Pons (tissue), 1 donor: ENCODE measurements at places on chromosomes 2 and 18.
A peak's percentile ranks its signal among the peaks of the same experiment; 100 is the strongest.

DNA sequence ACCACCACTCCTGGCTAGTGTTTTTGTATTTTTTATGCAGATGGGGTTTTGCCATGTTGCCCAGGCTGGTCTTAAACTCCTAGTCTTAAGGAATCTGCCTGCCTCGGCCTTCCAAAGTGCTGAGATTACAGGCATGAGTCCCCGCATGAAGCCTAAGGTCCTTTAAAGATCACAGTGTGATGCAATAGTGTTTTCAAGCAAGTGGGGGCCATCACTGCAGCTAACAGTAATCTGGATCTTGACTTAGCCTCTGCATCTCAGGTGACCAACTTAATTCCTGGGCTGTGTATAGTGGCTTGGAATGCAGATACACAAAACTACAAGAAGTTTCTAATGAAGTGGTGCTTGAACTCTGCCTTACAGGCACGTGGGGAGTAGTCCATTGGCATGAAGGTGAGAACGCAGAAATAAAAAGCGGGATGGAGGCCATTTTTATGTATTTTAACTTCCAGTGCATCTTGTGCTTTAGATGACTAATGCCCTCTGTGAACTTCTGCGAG lies 334.4 kb upstream of the SPRED2 start:
- DNase-seq, result no peak

- DNase-seq, result no peak
Observed at GRCh38 chr2:68258851-68259250, 6.5 kb upstream of the PPP3R1 start.

DNA sequence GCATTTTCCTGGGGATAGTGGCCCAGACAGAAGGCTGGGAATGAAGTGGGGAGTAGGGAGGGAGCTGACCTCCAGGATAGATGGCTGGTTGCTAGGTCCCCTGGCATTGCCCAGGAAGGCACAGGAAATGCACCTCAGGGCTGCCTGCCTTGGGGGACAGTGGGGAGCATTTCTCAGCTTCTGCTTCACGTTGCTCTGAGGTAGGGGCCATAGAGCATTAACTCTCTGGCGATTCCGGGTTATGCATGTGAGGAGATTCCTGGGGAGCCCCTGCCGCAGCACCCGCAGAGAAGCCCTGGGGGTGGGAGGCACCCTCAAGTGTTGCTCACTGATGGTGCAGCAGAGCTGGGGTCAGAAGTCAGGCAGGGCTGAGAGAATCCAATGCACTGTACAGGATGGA lies 256.5 kb downstream of the CYP26B1 start:
- DNase-seq, result no peak

- no peak for DNase-seq
Observed at GRCh38 chr2:20823917-20824316, 1.0 kb upstream of the LDAH start.

DNA sequence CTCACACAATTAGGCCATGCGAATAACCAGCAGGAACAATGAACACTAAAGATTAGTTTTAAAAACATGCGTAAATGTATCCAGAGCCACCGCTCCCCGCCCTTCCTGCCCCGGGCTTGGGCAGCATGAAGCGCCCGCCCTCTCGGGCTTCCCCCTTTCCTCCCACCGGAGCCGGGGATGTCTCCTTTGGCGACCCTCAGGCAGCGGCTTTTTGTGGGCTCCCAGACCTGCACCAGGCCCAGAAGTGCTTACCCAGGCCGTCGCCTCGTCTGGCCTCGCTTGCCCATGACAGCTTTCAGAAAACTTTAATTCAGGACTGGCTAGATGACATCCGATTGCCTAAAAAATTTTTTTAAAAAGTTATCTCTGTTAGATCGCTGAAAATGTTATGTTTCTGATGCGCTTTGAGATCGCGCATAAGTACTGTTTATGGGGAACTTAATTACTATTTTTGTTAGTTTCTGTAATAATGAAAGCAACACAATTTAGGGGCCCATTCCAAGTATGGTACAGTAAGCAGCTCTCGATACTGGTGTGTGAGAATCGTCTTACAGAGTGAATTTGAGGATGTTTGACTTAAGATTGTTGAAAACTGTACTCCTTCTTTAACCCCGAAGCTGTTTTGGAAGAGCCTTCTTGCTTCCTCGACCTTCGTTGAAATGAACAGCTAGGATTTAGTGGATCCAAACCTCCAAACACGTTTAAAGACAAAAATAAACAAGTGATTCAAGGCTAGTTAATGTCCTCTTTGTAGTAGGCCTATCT lies 1.1 kb downstream of the MAP3K20 start:
- peak; percentile 15 for DNase-seq

DNA sequence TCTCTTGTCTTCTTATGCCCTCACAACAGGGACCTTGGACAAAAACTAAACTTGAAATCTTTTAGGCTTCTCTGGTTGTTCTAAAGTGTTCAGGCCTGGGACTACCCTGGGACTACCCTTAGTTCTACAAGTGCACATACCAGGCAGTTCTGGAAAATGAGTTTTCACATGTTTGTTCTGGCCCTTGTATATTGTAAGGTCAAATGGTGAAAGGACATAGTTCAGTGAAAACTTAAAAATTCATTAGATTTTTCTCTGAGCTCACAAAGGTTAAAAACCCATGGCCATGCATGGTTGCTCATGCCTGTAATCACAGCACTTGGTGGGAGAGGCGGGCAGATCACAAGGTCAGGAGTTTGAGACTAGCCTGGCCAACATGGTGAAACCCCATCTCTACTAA lies 875.5 kb upstream of the FAM98A start:
- no peak for DNase-seq

- DNase-seq, result no peak
Observed at GRCh38 chr2:188439986-188440385, 148.3 kb downstream of the GULP1 start.

DNA sequence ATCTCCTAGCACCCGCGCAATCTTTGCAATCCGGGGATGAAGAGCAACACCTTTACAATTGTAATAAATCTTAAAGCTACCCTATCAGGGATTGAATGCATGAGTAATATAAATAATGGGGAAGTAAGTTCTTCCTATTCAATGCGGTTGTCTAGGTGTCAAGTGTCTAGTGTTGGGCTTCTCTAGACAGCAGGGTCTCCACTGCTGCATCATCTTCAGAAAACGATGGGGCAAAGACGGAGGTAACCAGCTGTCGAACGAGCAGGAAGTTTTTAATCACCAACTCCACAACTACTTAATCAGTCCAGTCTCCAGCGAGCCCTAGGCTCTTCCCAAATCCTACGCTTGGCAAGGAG lies 573 bp downstream of the STAM2 start:
- peak; percentile 31 for DNase-seq

- DNase-seq, result no peak
Observed at GRCh38 chr2:102052365-102052764, 60.6 kb downstream of the IL1R2 start.

GRCh38 chr2:120606931-120607330 lies 128.7 kb upstream of the GLI2 start:
- no peak for DNase-seq

DNA sequence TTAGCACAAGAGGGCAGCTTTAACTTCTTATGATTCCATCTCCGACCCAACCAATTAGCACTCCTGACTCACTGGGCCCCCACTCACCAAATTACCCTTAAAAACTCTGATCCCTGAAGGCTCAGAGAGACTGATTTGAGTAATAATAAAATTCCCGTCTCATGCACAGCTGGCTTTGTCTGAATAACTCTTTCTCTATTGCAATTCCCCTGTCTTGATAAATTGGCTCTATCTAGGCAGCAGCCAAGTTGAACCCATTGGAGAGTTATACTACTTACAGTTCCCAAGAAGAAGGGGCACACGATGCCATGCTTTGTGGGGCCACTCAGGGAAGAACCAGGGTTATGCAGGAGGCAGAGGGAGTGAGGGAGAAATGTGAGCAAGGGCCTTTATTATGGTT lies 632.8 kb downstream of the TSN start:
- no peak for DNase-seq

GRCh38 chr2:101113441-101114267 lies 37.5 kb downstream of the TBC1D8 start:
- DNase-seq, result no peak

DNA sequence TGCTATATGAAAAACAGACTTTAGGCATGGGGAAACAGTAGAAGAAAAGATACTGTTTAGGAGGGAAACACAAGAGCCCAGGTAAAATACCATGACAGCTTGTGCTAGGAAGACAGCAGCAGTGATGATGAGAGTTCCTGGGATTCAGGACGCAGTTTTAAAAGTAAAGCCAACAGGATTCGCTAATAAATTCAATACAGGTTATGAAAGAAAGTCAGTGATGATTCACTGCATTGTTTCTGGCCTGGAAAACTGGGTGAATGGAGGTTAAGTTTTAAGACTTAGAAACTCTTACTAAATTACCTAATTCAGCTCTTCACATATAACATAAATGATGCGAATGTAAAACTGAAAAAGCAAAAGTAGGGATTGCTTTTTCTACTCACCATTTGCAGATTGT lies 27.9 kb upstream of the RNU4ATAC start:
- no peak for DNase-seq

DNA sequence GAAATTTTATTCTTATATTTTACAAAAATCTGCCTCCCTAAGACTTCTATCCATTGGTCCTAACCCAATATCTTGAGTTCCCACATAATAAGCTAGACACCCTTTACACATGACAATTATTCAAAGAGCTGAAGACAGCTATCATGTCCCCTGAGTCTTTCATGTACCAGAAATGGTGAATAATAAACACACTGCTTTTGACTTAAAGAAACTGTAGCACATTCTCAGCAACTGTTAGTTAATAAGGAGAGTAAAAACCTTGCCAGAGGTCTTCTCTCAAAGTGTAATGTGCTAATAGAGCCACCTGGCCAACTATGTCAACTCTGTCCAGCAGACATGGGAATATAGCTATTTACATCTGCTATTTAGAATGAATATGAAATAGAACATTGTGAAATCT lies 109.7 kb upstream of the ARL5A start:
- no peak for DNase-seq

DNA sequence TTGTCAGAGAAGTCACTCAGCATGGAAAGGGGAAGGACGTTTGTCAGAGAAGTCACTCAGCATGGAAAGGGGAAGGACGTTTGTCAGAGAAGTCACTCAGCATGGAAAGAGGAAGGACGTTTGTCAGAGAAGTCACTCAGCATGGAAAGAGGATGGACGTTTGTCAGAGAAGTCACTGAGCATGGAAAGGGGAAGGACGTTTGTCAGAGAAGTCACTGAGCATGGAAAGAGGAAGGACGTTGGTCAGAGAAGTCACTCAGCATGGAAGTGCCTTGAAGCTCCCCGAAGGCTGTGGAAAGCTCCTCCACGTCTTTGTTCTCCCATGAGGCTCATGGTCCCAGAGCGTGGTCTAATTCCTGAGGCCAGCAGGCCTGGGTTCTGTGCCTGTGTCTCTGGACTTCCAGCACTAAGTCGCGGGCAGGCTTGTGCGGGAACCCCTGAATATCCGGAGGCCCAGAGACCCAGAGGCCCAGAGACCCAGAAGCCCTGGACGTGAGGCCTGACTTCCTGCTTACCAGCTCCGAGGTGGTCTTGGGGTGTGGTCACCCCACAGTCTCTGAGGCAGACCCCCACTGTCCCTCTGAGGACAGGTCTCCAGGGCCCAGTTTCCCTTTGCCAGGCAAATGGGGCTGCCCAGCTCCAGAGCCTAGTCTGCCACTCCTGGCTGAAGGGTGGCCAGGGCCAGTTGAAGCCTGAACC lies 70.4 kb upstream of the TWIST2 start:
- DNase-seq, result no peak

DNA sequence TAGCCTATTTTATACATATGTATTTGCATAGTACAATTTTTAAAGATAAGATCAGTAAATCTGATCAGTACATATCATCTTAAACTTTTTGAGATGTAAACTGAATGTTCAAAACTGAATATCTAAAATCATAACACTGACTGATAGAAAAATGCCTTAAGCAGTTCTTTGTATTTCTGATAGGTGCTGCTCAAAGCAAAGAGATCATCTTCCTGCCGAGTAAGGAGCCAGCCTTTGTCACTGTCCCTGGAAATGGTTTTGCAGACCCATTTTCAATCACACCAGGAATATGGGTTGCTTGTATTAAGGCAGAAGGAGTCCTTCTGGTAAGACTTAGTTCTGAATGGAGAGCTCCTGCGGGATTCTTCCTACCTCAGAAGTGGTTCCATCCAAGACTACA lies 135.0 kb downstream of the LAMA3 start:
- DNase-seq, result no peak

DNA sequence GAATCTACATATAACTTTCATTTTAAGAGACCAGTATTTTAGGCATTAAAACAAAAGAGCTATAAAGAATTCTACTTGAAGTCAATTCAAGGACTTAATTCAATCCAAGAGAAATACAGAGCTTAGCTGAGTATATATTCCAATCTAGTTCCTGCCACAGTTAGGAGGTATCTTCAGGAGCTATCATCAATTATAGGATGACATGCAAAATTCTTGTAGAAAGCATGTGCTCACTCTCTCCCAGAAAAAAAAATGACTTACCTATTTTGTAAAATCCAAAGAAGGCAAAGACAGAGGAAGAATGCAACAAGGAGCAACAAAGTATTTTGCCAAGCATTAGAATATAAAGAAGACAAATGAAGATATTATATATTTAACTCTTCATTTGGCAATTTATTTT lies 31.8 kb upstream of the CFAP36 start:
- DNase-seq, result no peak

GRCh38 chr2:143964891-143965290 lies 555.0 kb downstream of the ZEB2 start:
- DNase-seq, result no peak

- DNase-seq, result no peak
Observed at GRCh38 chr2:27929916-27930486, 39.5 kb downstream of the BABAM2 start.

GRCh38 chr2:191170301-191170636 lies 19.5 kb upstream of the STAT4 start:
- no peak for DNase-seq

- DNase-seq, result no peak
Observed at GRCh38 chr2:145068509-145068908, 548.6 kb upstream of the ZEB2 start.

- peak; percentile 52 for DNase-seq
Observed at GRCh38 chr2:144596073-144596871, 76.4 kb upstream of the ZEB2 start.

- no peak for DNase-seq
Observed at GRCh38 chr2:39623917-39624316, 41.8 kb upstream of the TMEM178A start.
